ENCODE measurements at places on chromosomes 7 and 10.

DNA sequence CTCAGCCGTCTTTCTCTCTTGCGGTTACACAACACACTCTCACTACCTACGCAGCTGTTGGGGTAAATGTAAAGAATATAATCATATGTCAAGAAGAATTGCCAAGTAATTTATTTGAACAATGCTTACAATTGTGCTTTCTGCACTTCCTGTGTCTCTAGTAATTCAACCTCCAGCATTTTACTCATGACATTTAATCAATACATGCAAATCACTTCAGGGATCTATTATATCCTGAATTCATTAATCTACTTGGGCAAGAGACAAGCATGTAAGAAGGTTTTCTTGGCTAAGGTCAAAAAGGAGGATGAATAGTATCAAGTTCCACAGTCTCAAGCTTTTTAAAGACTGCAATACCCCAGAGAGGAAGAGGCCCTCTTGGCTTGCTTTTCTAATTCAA is 562.9 kb upstream of the ADARB2 start:
- no peak for DNase-seq

GRCh38 chr10:118002581-118002980 is 44.2 kb downstream of the RAB11FIP2 start:
- no peak for DNase-seq

DNA sequence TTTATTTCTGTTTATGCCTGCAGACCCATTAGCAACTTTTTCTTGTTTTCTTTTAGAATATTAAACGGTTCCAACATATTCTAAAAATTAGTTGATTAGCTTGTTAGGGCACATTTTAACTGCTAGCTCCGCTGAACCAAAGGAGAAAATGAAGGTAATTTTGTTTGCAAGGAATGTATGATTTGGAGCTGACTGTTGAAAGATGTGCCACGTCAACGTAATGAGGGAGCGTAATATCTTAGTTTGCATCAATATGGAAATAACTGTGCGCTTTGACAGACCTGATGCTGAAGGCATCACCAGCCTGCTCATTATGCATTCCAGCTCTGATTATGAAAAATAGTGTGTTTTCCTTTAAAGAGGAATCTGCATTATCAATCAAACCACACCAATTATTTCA is 102.0 kb upstream of the CTBP2 start:
- no peak for DNase-seq

- DNase-seq = no peak
Observed at GRCh38 chr10:22740180-22740579, 25.8 kb upstream of the PIP4K2A start.

DNA sequence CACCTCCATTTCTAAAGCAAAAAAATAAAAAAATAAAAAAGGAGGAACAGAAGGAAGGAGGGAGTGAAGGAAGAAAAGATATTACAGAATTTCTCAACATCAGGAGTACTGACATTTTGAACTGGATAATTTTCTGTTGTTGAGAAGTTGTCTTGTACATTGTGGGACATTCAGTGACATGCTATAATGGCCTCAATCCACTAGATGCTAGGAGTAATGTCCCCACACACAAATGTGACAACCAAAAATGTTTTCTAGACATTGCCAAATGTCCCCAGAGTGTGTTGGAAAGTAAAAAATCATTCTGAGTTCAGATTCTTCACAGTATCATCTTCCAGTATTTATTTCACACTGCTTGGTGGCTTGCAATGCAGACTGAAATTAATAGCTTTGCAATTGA is 6.5 kb downstream of the ZNF438 start:
- no peak for DNase-seq
